ENCODE measurements at places on chromosomes 2 and 18. TPM values are rescaled to one million over a fixed set of nuclear protein-coding genes. Genes with fewer than 3 reads are reported as not detected.

- no peak for DNase-seq
Observed at GRCh38 chr2:69300650-69301049, 86.4 kb downstream of the GFPT1 start.

GRCh38 chr2:172296267-172297046, 130.9 kb upstream of the ITGA6 start:
- no peak for DNase-seq

- DNase-seq = no peak
Observed at GRCh38 chr2:18237298-18237697, 323.2 kb downstream of the RDH14 start.

GRCh38 chr18:60246606-60247005, 126.0 kb downstream of the MC4R start:
- no peak for DNase-seq

DNA sequence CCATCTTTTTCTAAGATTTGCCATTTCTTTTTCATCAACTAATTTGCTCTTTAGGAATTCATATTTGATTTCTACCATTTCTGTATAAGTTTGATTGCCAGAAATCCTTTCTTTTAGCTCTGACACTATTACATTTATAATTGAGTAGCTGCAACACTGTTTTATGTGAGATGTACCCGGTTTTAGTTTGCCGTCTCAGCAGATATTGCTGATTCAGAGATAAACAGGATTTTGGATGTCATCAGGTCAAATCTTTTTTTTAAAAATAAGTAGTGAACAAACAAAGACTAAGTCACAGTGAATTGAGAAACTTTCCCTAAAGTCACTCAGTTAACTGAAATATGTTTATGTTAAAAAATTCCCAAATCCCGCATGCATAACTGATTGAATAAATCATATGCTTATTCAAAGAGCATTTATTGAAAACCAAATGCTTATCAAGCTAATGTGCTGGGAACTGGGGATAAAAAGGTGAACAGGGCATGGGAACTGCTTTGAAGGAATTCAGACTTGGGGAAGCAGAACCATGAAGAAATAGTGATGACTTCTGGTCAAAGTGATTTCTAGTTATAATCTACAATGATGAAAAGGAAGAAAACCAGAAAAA, 19.5 kb upstream of the CCDC102B start:
- no peak for DNase-seq

GRCh38 chr2:13006426-13006825, 289.7 kb downstream of the TRIB2 start:
- no peak for DNase-seq

The SERPINB3 gene
- total RNA-seq = not detected

Measured in activated naive CD4-positive, alpha-beta T cell treated with anti-CD3 and anti-CD28 coated beads, Interleukin-2, amount 50 U/mL, for 72 hours (primary cell).